ENCODE measurements at places on chromosomes 5 and 9. TPM values are rescaled to one million over a fixed set of nuclear protein-coding genes. Genes with fewer than 3 reads are reported as not detected.

PRDM9 gene
- not detected for total RNA-seq

SLC4A9 gene
- total RNA-seq: under 0.01 TPM

NAIP gene
- 20.7 TPM for total RNA-seq

FOXD4 gene
- total RNA-seq: 0.74 TPM

SLC31A1 gene
- 7.9 TPM for total RNA-seq

ADAMTS13 gene
- 2.2 TPM for total RNA-seq

WNK2 gene
- total RNA-seq: 30.7 TPM

TGFBR1 gene
- 48.7 TPM for total RNA-seq

CYSRT1 gene
- 0.25 TPM for total RNA-seq

SPATA31A3 gene
- not detected for total RNA-seq

MARCOL gene
- total RNA-seq: not detected

ZBTB34 gene
- total RNA-seq: 59.5 TPM

PCDHGB1 gene
- total RNA-seq: 6.9 TPM

SHC3 gene
- 59.0 TPM for total RNA-seq

RPL35 gene
- 574 TPM for total RNA-seq

PCDHGB5 gene
- total RNA-seq: 16.2 TPM

SEMA5A gene
- 17.9 TPM for total RNA-seq

PPP2CA gene
- total RNA-seq: 90.2 TPM
